ENCODE measurements at places on chromosomes 7 and 10. TPM values are rescaled to one million over a fixed set of nuclear protein-coding genes. Genes with fewer than 3 reads are reported as not detected.

Gene OR2A12
- not detected for total RNA-seq

Gene RAMP3
- total RNA-seq = 18.1 TPM

Gene LEP
- total RNA-seq = not detected

Gene GPR15LG
- total RNA-seq = not detected

Gene DDC
- 4.3 TPM for total RNA-seq

Gene THNSL1
- 13.0 TPM for total RNA-seq

Gene FEZF1
- total RNA-seq = 0.27 TPM

Gene TAS2R41
- total RNA-seq = not detected

Gene URGCP
- total RNA-seq = 39.3 TPM

Gene ERVW-1
- not detected for total RNA-seq

Gene ANXA8
- 0.88 TPM for total RNA-seq

Gene PDLIM1
- total RNA-seq = 21.5 TPM

Gene CC2D2B
- 2.5 TPM for total RNA-seq

Gene PTF1A
- total RNA-seq = 2.8 TPM

Gene PDE1C
- 60.9 TPM for total RNA-seq

Gene TMEM229A
- 1.9 TPM for total RNA-seq

Gene MMRN2
- total RNA-seq = 33.5 TPM

Gene CRTAC1
- total RNA-seq = 19.3 TPM

Gene TMEM196
- total RNA-seq = 9.7 TPM

Gene RNF133
- total RNA-seq = 2.6 TPM

Gene TAS2R4
- 5.6 TPM for total RNA-seq

Gene UTF1
- total RNA-seq = not detected

Gene NRG3
- total RNA-seq = 7.9 TPM

Gene TRIM50
- total RNA-seq = not detected

Gene LRRC61
- 26.6 TPM for total RNA-seq

Gene DKK1
- total RNA-seq = 5.7 TPM

Gene SPDYE3
- total RNA-seq = not detected

Gene HACD1
- total RNA-seq = 12.9 TPM

Gene FAM180A
- total RNA-seq = 3.6 TPM

Gene RBP4
- total RNA-seq = 7.0 TPM

Gene ZNF92
- 24.9 TPM for total RNA-seq

Gene UCN3
- total RNA-seq = not detected

Gene EN2
- total RNA-seq = 0.11 TPM

Gene OR13A1
- not detected for total RNA-seq

Gene FGFBP3
- total RNA-seq = 15.3 TPM

Gene CPA1
- total RNA-seq = 0.66 TPM

Gene ZNF862
- total RNA-seq = 19.2 TPM

Gene ANKRD61
- not detected for total RNA-seq

Gene KLF6
- 67.1 TPM for total RNA-seq

Gene CDHR1
- 150 TPM for total RNA-seq

Gene EIF5AL1
- 0.11 TPM for total RNA-seq

Gene CCL26
- total RNA-seq = 2.6 TPM

Gene GJD4
- total RNA-seq = not detected

Gene AP1S1
- total RNA-seq = 32.5 TPM

Gene BLNK
- 3.8 TPM for total RNA-seq

Gene BMPER
- 10.6 TPM for total RNA-seq

Measured in camera-type eye (tissue), 1 donor.